ENCODE measurements at places on chromosomes 13 and 19.

DNA sequence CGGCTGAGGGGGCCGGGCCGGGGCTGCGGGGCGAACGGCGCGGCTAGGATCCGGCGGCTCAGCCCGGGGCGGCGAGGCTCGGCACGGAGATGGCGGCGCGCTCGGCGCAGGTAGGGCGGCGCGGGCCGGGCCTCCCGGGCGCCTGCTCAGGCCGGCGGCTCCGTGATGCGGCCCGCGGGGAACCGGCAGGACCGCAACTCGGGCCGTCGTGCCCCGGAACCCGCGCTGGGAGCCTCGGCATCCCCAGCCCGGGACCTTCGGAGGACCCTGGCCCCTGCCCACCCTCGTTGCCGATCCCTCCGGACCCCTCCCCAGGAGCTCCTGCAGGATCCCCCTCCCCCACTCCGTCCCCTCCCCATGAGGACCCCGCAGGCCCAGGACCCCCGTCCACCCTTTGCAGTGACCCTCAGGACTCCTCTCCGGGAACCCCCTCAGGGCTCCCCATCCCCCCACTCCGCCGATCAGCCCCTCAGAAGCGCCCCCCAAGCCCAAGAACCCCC lies 304 bp downstream of the EVI5L start:
- DNase-seq = no peak

GRCh38 chr13:53104136-53104535 lies 75.5 kb downstream of the OLFM4 start:
- DNase-seq = no peak

DNA sequence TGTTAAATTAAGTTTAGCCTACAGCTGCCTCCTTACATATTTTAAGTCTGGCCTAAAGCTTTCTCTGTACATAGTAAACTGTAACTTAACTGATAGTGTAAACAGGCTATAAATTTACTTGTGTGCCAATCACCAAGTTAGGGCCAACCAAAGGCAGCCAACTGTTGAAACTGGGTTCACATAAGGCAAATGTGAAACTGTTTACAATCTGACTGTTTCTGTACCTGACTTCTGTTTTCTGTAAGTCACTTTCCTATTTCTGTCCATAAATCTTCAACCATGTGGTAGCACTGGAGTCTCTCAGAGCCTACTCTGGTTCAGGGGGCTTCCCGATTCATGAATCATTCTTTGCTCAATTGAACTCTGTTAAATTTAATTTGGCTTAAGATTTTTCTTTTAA lies 103.1 kb downstream of the RAP2A start:
- no peak for DNase-seq

- DNase-seq = no peak
Observed at GRCh38 chr19:42403586-42403985, 13.5 kb upstream of the CNFN start.

GRCh38 chr13:36294096-36294495 lies 3.5 kb downstream of the CCDC169 start:
- DNase-seq = no peak

- no peak for DNase-seq
Observed at GRCh38 chr13:73403355-73404120, 344.7 kb downstream of the KLF5 start.

- DNase-seq = no peak
Observed at GRCh38 chr13:59374691-59375090, 789.0 kb downstream of the DIAPH3 start.

GRCh38 chr19:2089001-2089711 lies 7.0 kb downstream of the MOB3A start:
- DNase-seq = no peak

- DNase-seq = no peak
Observed at GRCh38 chr19:12801466-12802266, at the start of the genes PRDX2 and THSD8. Gene PRDX2, minus strand, starts transcription at chr19:12801800. Its CDS starts 539 bp downstream, at chr19:12801261. Gene THSD8, plus strand, starts transcription at chr19:12802069. Its CDS starts 3 bp downstream, at chr19:12802072.

DNA sequence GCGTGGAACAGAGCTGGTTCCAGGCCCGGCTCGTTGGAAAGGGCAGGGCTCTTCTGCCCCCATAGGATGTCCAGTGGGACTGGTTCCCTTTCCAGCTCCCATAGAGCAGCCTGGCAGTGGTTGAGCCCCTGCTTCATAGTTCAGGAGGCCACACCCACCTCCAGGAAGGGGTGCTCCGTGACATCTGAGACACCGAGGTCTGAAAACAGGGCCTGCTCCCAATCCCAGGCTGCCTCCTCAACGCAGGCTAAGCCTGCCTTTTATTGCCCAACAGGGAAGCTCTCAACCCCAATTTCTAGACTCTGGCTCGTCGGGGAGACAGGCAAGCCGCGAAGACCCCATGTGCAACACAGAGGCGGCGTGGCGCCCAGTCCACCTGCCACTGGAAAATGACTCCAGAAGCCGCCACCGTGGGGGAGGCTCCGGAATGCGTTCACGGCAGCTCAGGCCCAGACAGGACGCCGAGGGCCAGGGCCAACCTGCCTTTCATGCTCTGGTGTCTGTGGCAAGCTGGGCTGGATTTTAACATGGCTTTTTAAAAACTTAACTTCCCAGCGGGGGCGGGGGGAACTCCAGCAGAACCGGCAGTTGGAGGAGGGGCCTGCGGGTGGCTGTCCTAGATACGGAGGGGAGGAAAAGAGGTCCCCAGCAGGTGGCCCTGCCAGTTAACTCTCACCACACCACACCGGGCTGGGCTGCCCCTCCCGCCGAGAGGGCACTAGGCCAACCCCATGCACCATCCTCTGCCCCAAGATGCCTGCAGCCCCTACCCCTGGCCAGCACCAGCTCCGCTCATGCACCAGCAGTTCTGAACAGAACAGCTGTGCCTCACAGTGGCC lies 17.9 kb upstream of the TINCR start:
- DNase-seq = no peak

GRCh38 chr19:1361601-1362386 lies 21.9 kb upstream of the NDUFS7 start:
- no peak for DNase-seq

DNA sequence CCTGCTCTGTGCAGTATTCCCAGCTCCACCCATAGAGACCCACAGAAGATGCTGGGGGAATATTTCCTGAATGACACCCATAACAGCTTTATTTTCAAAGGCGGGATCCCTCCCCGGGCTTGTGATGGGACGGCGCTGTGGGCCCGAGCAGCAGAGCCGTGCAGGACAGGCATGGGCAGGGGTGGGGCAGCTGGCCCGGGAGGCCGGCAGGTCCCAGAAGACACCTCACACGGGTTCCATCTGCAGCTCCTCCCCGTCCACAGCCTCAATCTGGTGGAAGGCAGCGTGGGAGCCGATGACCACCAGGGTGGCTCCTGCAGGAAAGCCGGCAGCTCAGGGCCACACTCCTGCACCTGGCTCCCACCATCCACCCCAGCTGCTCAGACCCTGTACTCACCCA lies 2.5 kb downstream of the RABAC1 start:
- DNase-seq = no peak

- no peak for DNase-seq
Observed at GRCh38 chr13:108508263-108508662, 121.1 kb upstream of the MYO16 start.

DNA sequence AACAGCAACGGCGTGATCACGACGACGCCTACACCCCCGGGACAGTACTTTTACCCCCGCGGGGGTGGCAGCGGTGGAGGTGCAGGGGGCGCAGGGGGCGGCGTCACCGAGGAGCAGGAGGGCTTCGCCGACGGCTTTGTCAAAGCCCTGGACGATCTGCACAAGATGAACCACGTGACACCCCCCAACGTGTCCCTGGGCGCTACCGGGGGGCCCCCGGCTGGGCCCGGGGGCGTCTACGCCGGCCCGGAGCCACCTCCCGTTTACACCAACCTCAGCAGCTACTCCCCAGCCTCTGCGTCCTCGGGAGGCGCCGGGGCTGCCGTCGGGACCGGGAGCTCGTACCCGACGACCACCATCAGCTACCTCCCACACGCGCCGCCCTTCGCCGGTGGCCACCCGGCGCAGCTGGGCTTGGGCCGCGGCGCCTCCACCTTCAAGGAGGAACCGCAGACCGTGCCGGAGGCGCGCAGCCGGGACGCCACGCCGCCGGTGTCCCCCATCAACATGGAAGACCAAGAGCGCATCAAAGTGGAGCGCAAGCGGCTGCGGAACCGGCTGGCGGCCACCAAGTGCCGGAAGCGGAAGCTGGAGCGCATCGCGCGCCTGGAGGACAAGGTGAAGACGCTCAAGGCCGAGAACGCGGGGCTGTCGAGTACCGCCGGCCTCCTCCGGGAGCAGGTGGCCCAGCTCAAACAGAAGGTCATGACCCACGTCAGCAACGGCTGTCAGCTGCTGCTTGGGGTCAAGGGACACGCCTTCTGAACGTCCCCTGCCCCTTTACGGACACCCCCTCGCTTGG lies 966 bp downstream of the JUNB start:
- peak; percentile 83 for DNase-seq

GRCh38 chr19:57008432-57008831 lies 111.4 kb upstream of the USP29 start:
- no peak for DNase-seq

DNA sequence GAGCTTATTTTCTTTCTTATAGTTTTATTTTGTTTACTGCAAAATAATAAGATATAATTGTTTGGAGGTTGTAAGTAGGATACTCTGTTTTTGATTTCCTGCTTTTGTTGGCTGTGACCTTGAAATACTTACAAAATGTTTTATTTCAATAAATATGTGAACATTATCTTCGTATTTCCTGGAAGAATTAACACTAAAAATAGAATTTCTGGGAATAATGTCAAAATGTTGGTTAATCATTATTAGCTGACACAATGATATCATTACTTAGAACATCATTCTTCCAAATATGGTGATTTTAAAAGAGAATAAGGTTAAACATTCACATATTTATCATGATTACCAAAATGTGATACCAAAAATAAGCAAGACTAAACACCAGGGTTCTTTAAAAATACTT lies 1148.6 kb upstream of the PRR20A start:
- DNase-seq = no peak

Data from natural killer cell (primary cell).